ENCODE measurements at places on chromosomes 12 and 14.

GRCh38 chr14:91388551-91388975 lies 29.1 kb downstream of the CCDC88C start:
- DNase-seq = no peak

GRCh38 chr14:72060917-72061316 lies 128.7 kb downstream of the RGS6 start:
- DNase-seq = no peak

DNA sequence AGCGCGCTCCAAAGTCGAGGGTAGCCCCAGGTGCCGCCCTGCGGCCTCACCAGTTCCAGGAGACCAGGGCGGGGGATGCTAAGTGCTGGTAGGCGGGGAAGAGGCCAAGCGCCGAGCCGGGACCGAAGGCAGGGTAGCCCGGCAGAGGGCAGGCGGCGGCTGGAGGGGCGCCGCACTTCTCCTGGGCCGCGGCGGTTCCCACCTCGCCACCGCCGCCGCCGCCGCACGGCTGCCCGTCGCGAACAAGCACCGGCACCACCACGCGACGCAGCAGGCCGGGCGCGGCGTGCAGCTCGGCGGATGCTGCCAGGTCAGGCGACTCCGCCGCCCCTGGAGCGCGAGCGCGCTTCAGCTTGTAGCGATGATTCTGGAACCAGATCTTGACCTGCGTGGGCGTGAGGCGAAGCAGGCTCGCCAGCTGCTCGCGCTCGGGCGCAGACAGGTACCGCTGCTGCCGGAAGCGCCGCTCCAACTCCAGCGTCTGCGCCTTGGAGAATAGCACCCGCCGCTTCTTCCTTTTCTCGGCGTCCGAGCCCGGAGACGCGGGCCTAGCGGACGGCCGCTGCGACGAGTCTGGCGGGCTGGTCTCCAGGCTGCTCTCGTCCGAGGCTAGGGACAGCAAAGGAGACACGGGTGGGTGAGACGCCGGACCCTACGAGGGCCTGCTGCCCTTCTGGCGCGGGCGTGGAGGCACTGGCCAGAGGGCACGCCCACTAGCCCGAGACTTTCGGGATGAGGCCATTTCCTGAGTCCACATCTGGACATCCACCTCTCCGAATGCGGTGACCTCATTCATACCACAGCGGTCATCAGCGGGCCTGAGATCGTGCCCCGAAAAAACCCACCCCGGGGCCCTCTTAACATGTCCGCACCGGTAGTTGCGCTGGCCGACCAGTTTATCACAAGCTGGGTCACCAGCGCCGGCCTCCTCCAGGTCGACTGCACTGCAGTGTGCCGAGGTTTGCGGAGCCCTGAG lies 1.3 kb downstream of the NKX2-8 start:
- DNase-seq = no peak

DNA sequence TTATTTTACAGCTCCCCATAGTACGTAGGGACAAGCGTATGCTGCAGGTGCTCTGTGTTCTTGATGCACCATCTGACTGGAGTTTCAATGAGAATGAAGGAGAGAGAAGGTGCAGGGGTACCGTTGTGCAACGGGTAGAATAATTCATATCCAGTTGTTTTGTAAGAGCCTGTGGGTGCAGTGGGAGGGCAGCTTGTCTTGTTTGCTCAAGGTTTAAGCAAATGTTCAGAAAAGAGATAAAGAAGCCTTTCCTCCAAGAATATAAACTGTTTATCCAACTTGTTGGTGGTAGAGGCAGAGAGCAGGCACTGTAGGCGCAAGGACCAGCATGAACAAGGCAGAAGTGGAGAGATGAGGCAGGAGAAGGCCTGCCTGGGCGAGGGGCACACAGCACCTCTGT lies 64.2 kb downstream of the ADCK1 start:
- DNase-seq = no peak

- no peak for DNase-seq
Observed at GRCh38 chr14:77151918-77152588, 10.5 kb upstream of the ZDHHC22 start.

DNA sequence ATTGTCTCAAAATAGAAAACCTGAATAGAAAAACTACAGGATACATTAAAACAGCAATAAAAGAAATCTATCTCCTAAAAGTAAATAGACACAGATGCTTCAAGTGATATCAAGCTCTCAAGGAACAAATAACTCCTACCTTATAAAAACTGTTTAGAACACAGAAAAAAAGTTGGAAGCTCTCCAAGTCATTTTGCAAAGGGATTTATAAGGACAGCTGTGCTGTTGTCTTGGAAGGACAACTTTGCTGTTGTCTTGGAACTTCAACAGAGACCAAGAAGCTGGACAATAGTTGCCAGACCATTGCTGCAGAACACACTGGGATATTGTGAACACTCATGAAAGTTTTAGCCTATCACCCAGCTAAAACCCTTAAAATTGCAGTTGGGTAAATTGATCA lies 780.7 kb downstream of the FLRT2 start:
- DNase-seq = no peak

- DNase-seq = no peak
Observed at GRCh38 chr12:112967306-112967705, 11.0 kb upstream of the OAS2 start.

DNA sequence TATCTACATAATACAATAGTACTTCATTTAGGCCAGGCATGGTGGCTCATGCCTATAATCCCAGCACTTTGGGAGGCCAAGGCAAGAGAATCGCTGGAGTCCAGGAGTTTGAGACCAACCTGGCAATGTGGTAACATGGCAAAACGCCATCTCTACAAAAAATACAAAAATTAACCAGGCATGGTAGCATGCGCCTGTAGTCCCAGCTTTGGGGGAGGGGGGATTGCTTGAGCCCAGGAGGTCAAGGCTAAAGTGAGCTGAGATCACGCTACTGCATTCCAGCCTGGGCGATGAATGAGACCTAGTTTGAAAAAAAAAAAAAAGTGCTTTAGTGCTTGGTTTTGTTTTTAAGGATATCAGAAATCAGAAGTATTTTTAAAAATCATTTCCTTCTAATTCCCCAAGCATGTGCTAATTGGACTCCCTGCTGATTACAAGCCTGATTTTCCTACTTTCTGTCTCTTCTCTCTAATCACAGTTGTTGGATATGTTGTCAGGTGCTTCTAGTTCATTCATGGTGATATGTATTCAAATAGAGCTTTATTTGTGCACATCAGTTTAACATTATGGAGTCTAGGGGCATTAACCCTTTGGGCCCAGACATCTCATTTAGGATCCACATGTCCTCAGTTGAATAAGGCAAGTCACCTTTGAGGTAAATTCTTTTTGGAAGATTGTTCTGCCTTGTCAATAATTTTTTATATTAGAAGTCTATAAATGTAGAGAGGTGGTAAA lies 7.0 kb upstream of the KRAS start:
- peak; percentile 53 for DNase-seq

DNA sequence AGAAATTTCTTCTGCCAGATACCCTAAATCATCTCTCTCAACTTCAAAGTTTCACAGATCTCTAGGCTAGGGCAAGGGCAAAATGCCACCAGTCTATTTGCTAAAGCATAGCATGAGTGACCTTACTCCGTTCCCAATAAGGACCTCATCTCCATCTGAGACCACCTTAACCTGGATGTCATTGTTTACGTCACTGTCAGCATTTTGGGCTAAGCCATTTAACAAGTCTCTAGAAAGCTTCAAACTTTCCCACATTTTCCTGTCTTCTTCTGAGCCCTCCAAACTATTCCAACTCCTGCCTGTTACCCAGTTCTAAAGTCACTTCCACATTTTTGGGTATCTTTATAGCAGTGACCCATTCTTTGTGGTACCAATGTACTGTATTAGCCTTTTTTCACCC lies 259.2 kb upstream of the KITLG start:
- DNase-seq = no peak

- no peak for DNase-seq
Observed at GRCh38 chr12:131923260-131923659, 5.8 kb upstream of the PUS1 start.

DNA sequence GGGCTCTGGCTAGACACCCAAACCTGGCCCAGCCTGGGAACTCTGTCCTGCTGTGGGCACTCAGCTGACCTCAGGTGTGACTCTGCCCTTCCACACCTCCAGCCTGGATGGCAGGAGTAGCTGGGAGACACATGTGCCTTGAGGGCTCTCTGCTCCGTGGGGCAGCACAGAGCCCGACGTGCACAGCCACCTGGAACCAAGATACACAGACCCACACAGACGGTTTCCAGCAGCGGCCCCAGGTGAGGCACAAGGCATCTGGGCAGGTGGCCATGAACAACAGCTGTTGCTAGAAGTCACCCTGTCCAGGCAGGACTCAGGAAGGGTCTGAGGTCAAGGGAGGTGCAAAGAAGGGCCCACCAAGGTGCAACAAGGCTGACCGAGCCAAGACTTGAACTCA lies 5.9 kb downstream of the DEGS2 start:
- DNase-seq = no peak

DNA sequence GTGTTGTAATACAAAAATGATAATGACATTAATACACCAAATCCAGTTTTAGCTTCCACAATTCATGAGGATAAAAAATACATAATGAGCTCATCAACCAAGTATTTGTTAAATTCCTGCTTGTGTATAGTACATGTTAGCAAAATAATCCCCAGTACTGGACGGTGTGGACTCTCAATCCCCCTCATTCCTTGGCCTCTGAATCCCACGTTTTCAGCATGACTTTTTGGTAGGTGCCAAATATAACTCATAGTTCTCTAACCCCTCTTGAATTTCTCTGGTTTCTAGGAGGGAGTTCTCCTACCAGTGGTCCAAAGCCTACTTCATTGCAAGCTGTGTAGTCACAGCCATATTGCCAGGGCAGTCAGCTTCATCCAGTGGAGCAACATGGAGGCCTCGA lies 41.4 kb upstream of the EPS8 start:
- no peak for DNase-seq

GRCh38 chr12:88230271-88230670 lies 88.2 kb downstream of the TMTC3 start:
- no peak for DNase-seq

DNA sequence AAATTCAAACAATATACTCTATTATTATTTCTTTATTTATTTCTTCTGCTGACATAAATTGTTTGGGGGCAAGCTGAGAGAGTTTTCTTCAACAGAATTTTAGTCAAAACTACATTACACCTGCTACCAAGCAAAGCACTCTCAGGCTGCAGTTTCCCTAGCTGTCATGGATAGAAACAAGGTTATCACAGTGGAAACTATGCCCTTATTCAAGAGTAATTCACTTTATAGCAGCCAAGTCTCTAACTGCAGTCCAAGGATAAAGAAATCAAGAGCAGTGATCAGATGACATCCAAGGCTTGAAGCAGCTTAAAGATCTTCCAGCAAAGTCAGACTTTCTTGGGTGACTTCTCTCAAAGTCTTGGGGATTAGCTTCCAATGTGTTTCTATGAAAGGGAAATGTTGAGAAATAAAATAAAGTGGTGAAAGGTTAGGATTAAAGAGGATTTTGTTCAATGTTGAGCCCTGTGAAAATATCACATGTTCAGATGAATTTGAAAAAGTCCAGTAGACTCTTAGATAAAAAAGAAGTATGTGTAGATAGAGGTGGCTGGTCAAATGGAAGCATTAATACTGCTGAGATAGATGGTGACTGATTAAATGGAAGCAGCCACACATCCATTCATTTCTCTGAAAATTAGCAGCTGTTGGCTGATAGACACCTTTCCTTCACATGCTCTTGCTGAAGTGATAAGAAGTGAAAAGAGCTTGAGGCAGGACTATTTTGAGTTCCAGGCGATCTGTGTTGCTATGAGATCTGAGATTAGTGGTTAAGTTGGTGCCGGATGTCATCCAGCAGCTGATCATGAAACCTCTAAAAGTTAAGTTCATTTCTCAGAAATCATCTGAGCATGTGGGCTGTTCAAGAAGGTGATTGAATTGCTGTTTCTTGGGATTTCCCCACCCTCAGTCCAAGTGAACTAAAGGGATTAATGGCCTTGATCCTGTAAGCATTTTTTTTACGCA lies 257.8 kb upstream of the BTG1 start:
- no peak for DNase-seq

- DNase-seq = no peak
Observed at GRCh38 chr12:74945771-74946198, 263.9 kb downstream of the KCNC2 start.

GRCh38 chr12:111598637-111599452 lies at the start of gene ATXN2:
Gene ATXN2 (minus strand): TSS chr12:111599315. CDS start chr12:111599034, 281 bp downstream.
- DNase-seq = peak; percentile 74

GRCh38 chr12:123106640-123107359 lies 44.1 kb downstream of the PITPNM2 start:
- DNase-seq = peak; percentile 71

- no peak for DNase-seq
Observed at GRCh38 chr12:93163260-93164036, 214.3 kb upstream of the NUDT4 start.

DNA sequence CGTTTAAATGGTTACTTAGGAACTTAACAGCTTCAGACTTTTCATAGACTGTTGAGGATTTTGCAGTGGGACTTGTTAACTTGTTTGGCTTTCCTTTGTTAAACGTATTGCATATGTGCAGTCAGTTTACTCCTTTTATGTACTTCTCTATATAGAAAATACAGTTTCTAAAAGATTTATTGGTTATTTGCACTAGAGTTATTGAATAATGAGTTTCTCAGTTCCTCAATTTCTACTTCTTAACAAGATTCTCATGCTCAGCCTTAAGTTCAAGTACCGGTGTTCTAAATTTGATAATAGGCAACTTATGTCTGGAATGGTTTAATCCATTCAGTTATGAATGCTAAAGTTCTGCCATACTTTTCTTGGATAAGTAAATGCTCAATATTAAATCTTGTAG lies 919 bp downstream of the PSMA3 start:
- no peak for DNase-seq
